ENCODE measurements at places on chromosomes 1 and 21.

DNA sequence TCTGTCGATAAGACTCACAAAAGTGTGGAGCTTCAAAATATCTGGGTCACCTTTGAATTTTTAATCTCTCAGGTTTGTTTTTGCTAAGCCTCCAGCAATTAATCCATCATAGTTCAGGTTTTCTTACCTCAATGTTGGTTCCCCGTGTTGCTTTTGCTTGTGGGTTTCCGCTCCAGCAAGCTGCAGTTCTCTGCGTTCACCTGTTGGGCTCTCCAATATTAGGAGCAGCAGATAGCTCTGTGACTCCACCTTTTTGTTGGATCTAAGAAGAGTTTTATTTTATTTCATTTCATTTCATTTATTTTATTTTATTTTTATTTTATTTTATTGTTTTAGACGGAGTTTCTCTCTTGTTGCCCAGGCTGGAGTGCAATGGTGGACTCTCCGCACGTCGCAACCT is 335.5 kb downstream of the COL11A1 start:
- DNase-seq, result no peak

GRCh38 chr1:94560333-94560732 is 18.8 kb upstream of the F3 start:
- DNase-seq, result no peak

DNA sequence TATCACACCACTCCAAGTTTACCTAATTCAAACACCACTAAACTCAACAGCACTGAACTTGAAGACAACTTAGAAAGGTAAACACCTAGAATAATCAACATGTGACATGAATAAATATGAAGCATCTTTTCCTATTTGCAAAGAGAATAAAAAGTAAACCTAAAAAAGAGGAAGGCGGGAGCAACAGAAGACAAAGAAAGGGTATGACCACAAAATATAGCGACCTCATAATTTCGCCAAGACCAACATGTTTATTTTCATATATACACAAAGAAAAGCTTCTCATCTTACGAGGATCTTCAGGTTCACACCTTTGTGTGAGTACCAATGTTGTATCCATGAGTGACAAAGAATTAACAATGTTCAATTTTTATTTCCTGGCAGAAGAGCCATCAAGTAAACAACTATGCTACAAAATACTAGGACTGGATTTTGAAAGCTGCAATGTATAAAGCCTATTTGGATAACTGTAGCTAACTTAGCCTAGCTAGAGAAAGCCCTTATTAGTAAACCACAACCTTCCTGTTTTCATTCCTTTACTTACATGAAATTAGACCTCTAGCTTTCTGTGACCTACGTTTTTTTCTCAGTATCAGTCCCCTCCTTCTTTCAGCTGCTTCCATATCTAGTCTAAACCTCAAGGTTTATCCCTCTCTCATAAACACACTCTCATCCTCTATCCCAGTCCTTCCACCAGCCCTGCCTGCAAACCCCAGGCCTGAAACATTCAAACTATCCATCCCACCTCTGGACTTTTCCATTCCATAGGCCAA is 21.3 kb upstream of the PHTF1 start:
- no peak for DNase-seq

DNA sequence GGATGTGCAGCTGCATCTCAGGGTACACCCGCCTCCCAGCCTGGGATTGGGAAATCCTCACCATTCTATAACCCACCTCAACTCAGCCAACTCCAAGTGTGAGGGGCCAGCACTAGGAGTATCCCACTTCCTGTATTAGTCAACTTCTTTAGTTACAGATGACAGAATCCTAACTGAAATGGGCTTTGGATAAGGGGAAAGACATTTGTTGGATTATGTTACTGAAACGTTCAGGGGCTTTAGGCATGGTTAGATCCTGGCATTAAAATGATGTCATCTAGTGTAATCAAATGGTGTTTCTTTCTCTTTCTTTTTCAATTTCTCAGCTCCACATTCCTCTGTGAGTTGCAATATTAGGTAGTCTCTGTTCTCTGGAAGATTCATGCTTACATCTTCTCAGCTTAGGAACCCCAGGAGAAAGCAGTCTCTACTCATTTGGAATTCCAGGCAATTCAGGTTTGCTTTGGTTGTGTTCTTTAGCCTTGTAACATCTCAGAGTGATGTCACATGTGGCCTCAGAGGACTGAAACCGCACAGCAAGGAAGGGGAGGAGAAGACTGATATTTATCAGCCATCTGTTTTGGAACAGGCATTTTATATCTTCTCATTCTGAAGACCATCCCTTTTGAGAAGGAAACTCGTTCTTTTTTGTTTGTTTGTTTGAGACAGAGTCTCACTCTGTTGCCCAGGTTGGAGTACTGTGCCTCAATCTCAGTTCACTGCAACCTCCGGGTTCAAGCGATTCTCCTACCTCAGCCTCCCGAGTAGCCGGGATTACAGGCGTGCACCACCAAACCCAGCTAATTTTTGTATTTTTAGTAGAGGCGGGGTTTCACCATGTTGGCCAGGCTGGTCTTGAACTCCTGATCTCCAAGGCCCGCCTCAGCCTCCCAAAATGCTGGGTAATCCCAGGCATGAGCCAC is 18.9 kb upstream of the TMEM54 start:
- no peak for DNase-seq

DNA sequence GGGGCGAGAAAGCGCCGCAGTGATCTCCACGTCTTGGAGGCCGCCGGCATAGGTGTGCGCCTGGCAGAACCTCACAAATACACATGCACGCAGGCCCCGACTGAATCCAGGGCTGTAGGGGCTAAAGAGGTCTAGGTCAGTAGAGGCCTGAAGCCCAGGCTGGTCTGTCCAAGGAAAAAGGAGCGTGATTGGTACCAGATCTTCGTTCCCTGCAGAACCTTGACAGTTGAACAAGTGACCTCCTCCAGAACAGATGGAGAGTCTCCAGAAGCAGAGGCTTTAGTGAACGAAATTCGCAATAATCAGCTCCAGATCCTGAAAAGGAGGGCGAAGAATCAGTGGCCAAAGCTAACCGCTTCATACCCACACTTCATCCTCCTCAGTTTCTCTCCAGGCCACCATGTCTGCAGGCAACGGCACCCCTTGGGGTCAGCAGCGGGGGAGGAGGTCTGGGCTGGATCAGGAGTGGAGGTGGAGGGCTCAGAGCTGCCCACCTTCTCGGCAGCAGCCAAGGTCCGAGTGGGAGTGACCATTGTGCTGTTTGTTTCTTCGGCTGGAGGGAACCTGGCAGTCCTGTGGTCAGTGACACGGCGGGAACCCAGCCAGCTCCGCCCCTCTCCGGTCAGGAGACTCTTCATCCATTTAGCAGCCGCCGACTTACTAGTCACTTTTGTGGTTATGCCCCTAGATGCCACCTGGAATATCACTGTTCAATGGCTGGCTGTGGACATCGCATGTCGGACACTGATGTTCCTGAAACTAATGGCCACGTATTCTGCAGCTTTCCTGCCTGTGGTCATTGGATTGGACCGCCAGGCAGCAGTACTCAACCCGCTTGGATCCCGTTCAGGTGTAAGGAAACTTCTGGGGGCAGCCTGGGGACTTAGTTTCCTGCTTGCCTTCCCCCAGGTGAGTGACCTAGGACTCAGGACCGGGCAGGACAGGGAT is 749 bp upstream of the PEX11B start:
- DNase-seq, result no peak

GRCh38 chr1:181208083-181208482 is 119.6 kb downstream of the IER5 start:
- DNase-seq, result no peak

DNA sequence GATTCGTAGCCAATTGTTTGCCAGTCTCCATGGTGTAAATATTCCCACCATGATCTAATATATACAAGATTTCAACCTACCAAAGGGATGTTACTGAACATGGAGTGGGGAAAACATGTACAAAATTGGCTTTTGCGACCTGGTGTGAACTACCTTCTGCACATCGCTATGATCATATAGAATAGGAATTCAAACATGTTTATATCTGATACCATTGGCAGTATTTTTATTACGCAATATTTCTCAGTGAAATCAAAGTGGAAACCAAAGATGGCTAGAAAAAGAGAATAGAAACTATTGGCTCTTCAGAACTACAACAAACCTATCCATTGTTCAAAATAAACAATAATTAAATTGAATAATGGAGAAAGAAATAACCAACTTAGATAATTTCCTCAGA is 285.1 kb downstream of the TPR start:
- DNase-seq, result no peak

- DNase-seq, result peak; percentile 51
Observed at GRCh38 chr1:228770779-228771223, 35.5 kb downstream of the RHOU start.

DNA sequence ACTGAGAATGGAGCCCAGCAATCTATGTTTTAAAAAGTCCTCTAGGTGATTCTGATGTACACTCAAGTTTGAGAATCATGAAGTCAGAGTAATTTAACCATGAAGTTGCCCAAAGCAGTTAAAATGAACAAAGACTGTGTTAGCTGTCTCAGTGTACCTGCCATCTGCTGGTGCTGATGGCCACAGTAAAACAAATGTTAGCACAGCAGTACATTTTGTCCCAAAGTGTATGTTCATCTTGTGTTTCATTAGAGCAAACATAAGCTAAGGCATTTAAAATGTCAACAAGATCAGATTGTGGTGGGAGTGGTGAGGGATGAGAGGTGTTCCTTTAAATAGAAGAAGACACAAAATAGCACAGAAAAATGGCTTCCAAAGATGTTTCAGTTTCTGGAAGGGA is 31.1 kb downstream of the FYB2 start:
- peak; percentile 44 for DNase-seq

DNA sequence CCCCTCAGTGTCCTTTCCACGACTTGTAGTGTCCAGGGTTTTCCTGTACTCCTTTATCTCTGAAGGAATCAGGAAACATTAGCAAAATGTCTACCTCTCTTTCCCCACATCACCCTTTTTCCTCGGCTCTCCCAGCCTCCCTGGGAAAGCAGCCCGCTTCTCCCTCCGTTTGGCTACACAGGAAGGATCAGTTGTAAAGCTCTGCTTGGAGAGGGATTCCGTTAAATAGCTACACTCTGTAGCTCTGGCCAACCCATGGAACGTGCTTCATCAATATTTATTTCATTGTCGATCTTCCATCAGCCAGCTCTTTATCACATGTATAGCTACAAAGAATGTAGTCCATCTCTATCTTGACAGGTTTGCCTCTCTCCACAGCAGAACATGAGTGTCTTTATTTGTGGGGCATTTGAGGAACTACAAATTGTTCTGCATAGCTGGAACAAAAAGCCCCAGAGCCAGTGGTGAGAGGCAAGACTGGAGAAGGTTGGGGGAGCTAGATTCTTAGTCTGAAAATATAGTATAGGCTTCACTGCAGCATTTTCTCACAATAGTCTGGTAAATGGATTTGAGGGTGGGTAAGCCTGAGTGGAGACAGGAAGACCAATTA is 191.8 kb downstream of the SLC35F3 start:
- DNase-seq, result no peak

- DNase-seq, result no peak
Observed at GRCh38 chr1:198595765-198596164, 43.1 kb upstream of the PTPRC start.

DNA sequence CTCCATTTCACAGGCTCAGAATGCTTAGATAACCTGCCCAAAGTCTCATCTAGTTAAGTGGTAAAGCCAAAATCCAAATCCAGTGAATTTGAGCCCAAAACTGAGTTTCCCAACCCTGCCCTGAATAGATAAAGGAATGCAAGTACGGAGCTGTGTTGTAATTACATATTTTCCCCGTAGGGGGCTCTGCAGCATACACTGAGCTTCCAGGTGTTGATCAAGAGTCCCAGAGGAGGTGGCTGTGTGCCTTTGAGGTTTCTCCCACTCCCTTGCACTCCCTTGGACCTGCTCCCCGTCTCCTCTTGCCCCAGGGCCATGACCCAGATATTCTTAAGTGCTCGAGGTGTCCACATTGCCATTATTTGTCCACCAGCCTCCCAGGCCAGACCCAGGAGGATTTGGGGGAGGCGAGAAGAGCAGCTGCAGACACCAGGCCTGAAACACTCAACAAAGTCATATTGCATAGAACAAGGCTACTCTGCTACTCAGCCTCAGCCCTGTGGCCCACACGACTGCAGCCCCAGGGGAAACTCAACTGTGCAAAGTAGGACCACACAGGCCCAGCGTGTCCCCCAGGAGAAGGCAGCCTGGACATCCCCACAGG is 18.4 kb upstream of the LY9 start:
- DNase-seq, result no peak

- no peak for DNase-seq
Observed at GRCh38 chr1:212229654-212230053, 55.6 kb upstream of the PPP2R5A start.

- DNase-seq, result no peak
Observed at GRCh38 chr1:92480813-92481598, 5.7 kb downstream of the GFI1 start.

GRCh38 chr1:157348538-157349480 is 203.5 kb downstream of the FCRL5 start:
- DNase-seq, result no peak

GRCh38 chr1:211469938-211470529 is 21.9 kb downstream of the RD3 start:
- peak; percentile 66 for DNase-seq

GRCh38 chr1:29934255-29934772 is 698.0 kb downstream of the PTPRU start:
- DNase-seq, result no peak

DNA sequence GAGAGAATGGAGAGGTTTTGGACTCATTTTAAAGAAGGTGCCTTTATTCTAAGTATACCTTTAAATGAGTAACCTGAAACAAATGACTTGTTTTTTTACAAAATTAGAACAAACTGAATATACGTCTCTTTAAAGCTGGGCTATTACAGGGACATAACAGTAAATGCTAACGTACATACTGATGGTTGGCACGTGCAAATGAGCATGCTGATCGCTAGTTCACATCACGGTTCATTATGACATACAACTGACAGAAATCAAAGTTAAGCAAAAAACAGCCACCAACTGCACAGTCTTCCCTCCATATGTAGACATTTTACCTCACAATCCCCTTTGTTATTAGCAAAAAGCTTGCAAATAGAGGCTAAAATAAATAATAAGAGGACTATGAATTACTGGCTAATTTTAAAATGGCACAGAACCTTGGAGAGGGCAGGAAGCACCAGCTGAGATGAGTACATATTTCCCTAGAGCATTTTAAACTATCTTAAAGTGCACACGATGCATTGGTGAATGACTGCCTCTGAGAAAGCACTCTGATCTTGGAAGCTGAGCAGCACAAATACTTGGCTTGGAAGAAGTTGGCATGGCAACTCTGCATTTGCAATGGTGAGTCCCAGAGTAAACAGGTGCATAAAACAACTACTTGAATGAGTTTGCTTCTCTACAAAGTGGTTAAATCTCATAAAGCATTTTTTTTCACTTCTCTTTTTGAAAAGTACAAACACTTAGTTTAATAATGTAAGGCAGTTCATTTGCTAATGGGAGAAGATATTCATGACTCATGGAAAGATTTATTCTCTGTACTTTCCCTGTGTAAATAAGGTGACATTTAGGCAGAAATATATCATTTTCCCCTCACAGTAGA is 204.7 kb downstream of the LHX8 start:
- DNase-seq, result peak; percentile 94

Data from DMS79 (cell line).